CD4-positive, alpha-beta T cell treated with Interleukin-4 for 1 hour (primary cell): ENCODE measurements at places on chromosomes 2 and 18.

- no peak for DNase-seq
Measured at GRCh38 chr2:181164699-181165098, 184.3 kb downstream of the UBE2E3 start.

DNA sequence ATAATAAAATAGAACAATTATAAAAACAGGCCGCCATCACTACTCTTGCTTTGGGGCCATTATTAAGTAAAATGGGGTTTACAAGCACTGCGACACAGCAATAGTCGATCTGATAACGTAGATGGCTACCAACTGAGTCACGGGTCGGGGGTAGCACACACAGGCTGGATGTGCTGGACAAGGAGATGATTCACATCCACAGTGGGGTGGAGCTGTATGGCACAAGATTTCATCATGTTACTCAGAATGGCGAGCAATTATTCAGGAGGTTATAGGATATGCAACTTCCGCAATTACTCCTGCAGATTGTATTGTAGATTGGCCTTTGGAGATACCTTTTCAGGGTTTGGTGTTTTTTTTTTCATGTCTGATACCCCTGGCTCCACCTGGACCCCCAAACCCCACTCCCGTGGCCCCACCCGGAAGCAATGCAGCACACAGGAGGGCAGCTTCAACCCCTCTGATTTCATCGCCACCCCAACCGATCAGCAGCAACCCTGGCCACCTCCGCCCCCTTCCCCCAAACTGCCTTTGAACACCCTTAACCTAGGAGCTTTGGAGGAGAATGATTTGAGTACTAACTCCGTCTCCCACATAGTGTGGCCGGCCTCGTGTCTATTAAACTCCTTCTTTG, 21.4 kb upstream of the MLPH start:
- no peak for DNase-seq

GRCh38 chr2:52698408-52698807, 1069.2 kb upstream of the CHAC2 start:
- no peak for DNase-seq

DNA sequence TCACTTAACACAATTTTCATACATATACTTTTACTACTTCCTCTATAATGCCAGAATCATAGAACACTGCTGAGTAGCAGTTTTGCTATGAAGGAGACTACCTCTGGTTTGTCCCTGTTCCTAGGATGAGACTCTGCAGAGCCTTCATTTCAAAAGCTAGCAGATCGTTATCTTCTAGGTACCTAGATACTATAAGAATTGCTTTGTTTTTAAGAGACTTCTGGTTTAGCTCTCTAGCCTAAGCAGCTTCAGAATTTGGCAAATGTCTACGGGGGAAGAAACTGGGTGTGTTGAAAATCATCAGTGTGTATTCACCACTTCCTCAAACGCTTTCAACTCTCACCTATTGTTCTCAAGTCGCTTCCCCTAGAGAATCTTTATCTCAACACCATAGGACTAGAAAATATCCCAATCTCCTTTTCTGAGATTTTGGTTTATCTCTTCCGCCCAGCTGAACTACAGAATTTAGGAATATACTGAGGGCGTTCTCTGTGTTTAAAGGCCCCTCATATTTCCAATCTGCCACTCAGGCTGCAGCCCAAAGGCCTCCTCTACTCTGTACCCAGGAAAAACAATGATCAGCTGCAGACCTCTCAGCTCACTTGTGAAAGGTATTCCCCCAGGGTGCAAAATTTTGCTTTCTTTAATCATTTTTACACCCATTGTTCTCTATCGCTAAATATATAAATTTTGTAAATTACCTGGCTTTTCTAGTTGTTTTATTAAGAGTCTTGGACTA, 28.7 kb downstream of the SMAD2 start:
- DNase-seq, result no peak

DNA sequence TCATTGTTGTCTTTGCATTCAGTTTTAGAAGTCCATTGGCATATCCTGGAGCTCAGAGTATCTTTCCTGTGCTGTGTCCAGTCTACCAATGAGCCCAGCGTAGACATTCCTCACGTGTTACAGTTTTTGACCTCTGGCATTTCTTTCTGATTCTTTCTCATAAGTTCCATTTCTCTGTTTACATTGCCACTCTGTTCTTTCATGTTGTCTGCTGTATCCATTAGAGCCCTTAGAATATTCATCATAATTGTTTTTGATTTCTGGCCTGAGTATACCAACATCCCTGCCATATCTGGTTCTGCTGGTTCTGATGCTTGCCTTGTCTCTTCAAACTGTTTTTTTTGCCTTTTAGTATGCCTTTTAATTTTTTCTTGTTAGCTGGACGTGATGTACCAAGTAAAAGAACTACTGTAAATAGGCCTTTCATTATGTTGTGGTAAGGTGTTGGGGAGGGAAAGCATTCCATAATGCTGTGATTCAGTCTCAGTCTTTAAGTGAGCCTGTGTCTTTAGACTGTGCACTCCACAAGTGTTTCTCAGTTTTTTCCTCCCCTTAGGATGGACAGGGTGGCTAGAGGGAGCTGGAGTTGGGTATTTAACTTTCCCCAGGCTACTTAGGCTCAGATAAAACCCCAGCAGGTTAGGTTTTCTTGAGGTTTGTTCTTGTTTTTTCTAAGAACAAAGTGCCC, 35.6 kb downstream of the CEP192 start:
- no peak for DNase-seq

- peak; percentile 62 for DNase-seq
Measured at GRCh38 chr2:214808981-214809750, at the start of gene BARD1. BARD1 (minus strand) TSS chr2:214809683; CDS start chr2:214809569, 114 bp downstream.

- DNase-seq, result no peak
Measured at GRCh38 chr2:120716641-120717585, 18.8 kb upstream of the GLI2 start.

- no peak for DNase-seq
Measured at GRCh38 chr18:77138270-77138669, 5.7 kb upstream of the MBP start.

GRCh38 chr2:25885933-25886332, 7.6 kb upstream of the ASXL2 start:
- no peak for DNase-seq

DNA sequence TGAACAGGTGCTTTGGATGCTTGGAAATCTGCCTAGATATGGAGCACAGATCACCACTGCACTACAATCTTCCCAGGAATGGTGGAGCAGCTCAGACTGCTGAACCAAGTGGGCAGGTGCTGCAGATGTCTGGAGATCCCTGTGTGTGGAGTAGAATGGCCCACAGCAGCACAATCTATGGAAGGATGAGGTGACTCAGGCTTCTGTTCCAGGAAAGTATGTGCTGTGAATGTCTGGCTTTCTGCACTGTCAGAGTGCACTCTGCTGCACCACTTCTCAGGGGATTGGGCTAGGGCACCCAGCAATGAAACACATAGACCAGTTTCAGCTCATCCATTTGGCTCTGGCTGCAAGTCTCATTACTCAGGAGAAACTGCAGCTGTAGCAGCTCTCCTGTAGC, 865.4 kb upstream of the NXPH2 start:
- no peak for DNase-seq

DNA sequence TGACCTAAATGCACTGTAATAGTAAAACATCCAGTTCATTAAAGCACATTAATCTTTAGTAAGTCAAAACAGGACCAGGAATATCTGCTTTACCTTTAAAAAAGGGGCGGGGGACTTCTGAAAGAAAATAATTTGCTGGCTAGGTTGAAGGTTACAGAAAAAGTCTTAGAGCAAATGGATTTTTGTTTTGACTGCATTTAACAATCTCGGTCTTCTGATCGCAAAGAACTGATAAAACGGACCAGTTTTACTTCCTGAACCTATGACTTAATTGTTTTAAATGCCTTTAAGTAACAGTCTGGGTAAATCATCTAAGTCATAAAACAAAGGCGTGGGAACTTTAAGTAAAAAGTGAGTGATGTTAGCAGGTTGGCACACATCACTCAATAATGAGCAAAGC, 783 bp downstream of the BUB1 start:
- no peak for DNase-seq

- no peak for DNase-seq
Measured at GRCh38 chr2:73601780-73602179, 40.4 kb downstream of the NAT8 start.

DNA sequence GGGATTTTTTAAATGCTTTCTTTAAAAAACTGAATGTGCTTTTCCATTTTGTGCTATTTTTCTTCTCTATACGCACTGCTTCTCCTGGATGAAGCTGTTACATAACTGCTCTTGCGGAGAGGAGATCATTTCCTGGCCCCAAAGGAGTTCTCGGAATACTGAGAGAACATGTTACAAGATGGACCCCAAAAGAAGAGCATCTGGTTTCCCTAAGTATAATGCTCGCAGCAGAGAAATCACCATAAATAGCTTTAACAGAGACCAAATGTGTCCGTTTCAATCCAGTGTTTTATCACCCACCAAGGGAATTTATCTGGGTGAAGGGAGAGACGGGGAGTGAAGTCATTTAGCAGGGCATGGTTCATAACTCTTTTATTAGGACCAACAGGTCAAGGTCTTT, 80.1 kb downstream of the RBM43 start:
- DNase-seq, result no peak

DNA sequence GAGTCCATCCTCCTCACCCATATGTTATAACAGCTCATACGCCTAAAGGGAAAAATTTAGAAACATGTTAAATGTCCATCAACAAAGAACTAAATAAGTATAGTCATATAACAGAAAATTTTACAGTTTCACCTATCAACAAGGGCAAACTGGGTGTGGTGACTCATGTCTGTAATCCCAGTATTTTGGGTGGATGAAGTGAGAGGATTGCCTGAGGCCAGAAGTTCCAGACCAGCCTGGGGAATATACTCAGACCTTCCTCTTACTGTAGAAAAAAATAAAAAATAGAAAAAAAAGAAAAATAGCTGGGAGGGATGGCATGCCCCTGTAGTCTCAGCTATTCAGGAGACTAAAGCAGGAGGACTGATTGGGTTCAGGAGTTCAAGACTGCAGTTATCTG, 48.3 kb upstream of the GULP1 start:
- no peak for DNase-seq
